ENCODE measurements at places on chromosomes 6 and 20.

DNA sequence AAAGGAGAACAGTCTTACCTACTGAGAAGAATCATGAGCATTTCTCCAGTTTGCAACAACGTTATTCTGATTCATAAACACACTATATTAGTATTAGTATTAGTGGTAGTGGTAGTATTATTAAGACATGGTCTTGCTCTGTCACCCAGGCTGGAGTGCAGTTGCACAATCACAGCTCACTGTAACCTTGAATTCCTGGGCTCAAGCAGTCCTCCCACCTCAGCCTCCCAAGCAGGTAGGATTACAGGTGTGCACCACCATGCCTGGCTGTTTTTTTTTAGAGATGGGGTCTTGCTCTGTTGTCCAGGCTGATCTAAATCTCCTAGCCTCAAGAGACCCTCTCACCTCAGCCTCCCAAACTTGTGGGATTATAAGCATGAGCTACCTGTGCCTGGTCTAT, 363.5 kb downstream of the SAMD5 start:
- DNase-seq, result no peak

- DNase-seq, result no peak
Measured at GRCh38 chr6:159602431-159603041, 90.5 kb downstream of the SOD2 start.

- no peak for DNase-seq
Measured at GRCh38 chr6:167733740-167734661, 92.7 kb upstream of the AFDN start.

DNA sequence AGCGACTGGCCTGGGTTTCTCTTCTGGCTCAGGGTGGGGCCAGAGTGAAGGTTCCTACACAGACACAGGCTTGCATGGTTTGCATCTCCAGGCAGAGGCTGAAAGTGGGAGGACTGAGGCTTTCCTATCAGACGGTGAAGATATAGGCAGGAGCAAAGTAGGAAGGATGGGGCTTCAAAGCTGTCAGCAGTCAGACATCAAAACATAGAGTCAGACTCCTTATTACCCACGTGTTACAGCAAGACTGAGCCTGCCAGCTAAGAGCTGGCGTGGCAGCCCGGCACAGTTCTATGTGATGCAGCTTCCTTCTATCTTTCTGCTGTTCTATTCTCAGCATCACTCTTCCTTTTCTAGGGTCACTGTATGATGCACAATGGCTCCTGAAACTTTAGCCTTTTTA, 445.1 kb downstream of the DOK5 start:
- no peak for DNase-seq

DNA sequence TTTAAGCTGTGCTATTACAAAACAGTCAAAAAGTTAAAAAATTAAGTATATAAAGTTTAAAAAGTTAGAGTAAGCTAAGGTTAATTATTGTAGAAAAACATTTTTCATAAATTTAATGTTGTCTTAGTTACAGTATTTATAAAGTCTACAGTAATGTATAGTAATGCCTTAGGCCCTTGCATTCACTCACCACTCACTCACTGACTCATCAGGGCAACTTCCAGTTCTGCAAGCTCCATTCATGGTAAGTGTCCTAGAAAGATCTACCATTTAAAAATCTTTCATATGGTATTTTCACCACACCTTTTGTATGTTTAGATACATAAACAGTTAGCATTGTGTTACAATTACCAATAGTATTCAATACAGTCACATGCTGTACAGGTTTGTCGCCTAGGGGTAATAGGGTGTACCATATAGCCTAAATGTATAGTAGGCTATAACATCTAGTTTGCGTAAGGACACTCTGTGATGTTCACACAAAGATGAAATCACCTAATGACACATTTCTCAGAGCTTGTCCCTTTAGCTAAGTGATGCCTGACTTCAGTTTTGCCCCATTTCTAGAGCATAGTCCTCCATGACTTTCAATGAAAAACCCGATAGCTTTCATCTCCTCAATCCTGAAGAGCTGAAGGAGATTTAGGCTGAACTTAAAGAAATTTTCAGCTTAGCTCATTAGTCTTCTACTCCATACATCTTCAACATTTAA, 14.9 kb upstream of the HLA-DRA start:
- DNase-seq, result no peak

DNA sequence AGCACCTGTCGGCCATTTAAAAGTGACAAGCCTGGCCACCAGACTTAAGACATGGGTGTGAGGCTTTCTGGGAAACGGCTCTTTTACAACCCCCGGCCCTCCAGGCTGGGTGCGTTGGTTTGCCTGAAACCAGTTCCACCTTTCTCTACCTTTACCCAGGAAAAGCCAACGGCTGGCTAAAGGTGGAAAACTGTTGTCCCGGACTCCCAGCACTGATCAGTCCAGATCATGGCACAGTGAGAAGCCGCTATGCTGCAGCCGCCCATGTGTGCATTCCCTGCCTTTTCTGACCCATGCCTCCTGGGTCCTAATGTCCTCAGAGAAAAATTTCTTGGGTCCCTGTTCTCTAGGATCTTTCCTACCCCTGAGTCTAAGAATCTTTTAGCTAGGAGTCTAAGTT, 655.7 kb upstream of the HS3ST5 start:
- no peak for DNase-seq

- no peak for DNase-seq
Measured at GRCh38 chr6:44054721-44055559, 72.3 kb downstream of the MRPL14 start.

DNA sequence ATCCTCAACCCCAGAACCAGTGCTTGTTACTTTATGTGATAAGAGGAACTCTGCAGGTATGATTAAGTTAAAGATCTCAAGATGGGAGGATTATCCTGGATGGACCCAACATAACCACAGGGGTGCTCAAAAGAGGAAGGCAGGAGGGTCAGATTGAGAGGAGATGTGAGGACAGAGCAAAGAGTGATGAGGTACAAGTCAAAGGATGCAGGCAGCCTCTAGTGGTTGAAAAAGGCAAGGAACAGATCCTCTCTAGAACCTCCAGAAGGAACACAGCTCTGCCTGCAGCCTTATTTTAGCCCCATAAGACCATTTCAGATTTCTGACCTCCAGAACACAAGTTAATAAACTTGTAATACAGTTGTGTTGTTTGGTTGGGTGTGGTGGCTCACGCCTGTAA, 41.2 kb downstream of the PDSS2 start:
- DNase-seq, result no peak

Data from NCI-H2081 treated with DMSO at 0.1 percent for 48 hours (cell line).